ENCODE measurements at places on chromosomes 12 and 14.
A peak's percentile ranks its signal among the peaks of the same experiment; 100 is the strongest.

DNA sequence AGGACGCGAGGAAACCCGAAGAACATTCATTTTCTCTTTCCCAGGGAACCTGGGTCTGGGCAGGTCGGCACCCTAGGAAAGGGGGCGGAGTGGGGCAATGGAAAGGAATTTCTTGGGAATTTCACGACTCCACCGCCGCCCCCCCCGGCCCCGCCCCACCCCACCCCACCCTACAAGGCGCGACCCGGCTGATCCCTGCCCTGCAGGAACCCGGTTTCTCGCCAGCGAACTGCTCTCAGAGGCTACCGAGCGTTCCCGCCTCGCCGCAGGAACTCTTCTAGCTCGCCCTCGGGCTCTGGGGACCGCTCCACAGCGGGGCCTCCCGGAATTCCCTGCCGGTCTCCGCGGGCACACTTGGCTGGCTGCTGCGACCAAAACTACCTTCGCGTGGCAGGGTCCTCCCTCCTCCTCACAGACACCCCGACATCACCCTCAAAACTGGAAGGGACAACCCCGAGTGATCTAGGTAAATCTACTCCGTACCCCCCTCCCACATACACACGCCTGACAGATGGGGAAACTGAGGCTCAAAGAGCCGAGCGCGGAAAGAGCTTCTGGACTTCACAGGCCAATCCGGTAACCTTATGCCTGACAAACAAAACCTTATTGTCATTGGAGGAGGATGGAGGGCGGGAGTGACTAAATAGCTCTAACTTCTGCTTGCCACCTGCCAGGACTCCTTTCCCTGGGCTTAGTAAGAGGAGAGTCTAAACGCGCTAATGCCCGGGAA lies 785 bp upstream of the ACTN1 start:
- peak; percentile 34 for DNase-seq

DNA sequence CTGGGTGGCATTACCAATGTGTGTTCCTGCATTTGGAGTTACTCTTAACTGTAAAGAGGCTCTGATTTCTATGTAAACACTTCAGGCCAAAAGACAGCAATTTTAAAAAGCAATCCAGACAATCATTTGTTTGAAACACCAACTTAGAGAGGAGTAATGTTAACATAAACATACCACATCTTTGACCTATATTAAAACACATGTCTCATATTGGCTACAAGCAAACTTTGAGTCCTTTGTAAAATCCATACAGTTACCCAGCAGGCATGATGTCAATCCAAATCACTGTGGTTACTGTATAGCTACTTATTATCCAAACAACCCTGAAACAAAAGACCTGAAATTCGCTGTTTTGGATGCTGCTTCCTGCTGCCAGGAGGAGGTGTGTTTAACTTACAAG lies 7.5 kb upstream of the G2E3 start:
- DNase-seq: no peak

- no peak for DNase-seq
Observed at GRCh38 chr12:56758728-56759262, 4.3 kb upstream of the HSD17B6 start.

DNA sequence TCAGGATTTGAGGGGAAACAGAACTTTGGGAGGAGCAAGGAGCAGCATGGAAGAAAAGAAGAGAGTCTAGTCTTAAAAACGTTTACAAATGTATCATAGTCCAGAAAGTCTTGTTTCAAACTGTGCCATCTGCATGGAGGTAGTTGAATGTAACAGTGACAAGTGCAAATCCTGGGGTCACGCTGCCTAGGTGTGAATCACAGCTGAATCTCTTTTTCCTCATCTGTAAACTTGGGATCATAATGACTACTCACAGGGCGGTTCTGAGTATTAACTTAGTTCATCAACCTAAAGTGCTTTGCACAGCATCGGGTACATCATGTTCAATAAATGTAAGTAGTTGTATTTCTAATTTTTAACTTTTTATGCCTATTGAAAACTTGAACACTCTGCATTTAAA lies 208.5 kb downstream of the CHST11 start:
- DNase-seq: no peak

GRCh38 chr12:89984846-89985245 lies 276.2 kb upstream of the ATP2B1 start:
- DNase-seq: no peak

DNA sequence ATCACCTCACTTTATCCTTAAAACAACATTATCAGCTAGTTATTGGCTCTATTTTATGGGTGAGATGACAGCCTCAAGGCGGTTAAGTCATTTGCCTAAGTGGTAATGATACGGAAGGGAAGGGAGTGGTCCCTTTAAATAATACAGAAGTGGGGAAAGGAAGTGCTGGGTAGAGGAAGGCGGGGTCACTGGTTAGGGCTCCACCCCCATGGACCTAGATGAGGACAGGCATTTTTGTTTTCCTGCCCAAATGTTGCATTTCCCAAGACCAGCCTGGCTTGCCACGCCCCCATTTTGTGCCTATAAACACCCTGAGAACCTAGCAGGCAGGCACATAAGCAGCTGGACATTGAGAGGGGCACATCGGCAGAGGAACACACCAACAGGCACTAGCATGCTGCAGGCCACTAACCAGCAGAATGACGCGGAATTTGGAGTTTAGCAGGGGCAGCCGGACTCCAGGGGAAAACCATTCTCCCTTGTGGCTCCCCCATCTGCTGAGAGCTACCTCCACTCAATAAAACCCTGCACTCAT lies 100.9 kb downstream of the EPS8 start:
- DNase-seq: no peak

GRCh38 chr12:59593761-59594160 lies 2.1 kb upstream of the SLC16A7 start:
- no peak for DNase-seq

GRCh38 chr12:114955414-114956014 lies 271.5 kb upstream of the TBX3 start:
- no peak for DNase-seq

GRCh38 chr12:51076236-51076930 lies 7.0 kb downstream of the CSRNP2 start:
- DNase-seq: no peak

GRCh38 chr14:70023871-70024270 lies 144.7 kb downstream of the SMOC1 start:
- no peak for DNase-seq

- DNase-seq: no peak
Observed at GRCh38 chr14:61478971-61479473, 157.6 kb downstream of the PRKCH start.

- no peak for DNase-seq
Observed at GRCh38 chr14:87809261-87809660, 183.7 kb downstream of the GALC start.

DNA sequence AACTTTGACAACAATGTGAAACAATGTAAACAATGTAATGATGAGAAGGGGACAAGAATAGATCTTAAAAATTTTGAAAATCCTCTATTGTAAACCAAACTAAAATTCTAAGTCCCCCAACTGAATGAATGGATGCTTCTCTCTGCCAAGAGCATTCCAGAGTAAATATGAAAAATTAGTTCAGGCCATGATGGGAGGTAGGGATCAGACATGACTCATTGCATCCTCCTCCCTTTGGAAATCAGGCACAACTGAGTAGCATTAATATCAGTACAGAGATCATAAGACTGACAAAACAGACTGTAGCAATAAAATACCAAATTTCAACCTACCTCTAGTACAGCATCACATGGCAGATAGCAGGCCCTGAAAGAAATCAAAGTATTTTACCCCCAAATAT lies 559.9 kb downstream of the C12orf50 start:
- no peak for DNase-seq

DNA sequence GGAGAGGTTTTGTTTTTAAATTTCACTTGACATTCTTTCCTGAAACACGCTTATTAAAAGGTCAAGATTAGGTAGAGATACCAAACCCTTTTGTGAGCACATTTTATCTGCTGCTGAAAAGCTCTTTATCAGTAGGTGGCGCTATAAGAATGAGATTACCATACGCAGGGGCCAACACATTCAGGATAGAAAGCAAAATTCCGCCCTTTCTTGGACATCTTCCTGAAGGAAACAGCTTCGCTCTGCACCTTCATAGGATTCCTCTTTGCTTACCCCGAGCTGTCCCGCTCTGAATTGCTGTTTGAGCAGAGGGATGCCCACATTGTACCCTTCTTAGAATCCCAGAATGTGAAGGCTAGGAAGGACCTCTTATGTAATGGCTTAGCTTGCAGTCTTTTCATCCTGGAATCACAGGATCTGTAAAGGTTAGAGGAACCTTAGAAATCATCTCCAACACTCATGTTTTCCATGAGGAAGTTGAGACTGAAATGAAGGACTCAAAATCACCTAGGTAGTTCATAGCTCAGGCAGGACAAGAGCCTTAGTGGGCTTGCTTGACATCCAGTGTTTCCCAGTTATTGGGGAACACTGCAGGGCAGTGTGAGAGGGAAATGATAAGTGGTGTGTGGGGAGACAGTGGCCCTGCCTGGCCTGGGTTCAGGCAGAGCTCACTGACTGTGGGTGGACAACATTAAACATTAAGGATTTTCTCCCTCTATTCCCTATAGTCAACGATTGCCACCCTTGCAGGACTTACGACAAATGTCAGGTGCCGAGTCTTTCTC lies 38.7 kb upstream of the CRY1 start:
- no peak for DNase-seq

DNA sequence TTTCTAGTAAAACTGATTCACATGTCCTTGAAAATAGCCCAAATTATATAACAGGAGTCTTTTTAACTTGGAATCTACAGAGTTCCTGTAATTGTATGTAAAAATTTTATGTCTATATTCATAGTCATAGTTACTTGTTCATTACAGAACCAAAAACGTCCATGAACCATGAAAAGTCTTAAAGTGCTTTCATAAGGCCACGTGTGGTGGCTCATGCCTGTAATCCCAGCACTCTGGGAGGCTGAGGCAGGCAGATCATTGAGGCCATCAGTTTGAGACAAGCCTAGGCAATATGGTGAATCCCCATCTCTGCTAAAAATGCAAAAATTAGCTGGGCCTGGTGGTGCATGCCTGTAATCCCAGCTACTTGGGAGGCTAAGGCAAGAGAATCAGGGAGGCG lies 48.4 kb downstream of the GALNT4 start:
- no peak for DNase-seq

DNA sequence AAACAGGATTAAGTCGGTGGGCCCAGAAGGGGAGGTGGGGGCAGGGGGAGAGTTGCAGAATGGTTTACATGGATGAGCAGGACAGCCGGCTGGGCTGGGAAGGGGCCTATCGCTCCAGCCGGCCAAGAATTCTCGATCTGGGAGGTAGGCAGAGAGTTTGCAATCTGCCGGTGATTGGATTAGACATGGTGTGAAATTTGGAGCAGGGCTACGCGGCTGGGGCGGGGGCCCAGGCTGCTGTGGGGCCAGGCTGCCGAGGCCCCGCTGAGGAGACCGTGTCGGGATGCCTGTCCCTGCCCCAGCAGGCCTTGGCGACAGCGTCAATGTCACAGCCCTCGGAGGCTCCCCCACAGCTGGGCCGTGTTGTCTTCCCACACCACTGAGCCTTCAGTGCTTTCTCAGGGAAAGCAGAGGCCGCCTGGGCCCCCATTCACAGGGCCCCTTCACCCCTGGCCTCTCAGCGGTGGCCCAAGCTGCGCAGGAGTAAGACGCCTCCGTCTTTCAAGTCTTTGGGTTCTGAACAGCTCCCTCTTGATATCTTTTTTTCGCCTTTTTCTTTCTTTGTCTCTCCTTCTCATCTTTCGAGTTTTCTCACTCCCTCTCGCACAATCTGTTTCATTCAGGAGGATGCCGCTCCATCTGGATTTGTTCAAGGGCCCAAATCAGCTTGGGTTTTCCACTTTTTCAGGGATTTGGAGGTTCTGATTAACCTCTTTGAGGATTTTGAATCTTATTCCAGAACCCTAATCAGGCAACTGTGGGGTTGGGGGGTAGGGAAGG lies 117.5 kb upstream of the PARP11 start:
- DNase-seq: no peak

- DNase-seq: no peak
Observed at GRCh38 chr12:12020762-12021161, 50.0 kb upstream of the BCL2L14 start.

GRCh38 chr12:25197608-25198007 lies 2.6 kb downstream of the ETFRF1 start:
- no peak for DNase-seq

GRCh38 chr12:28178775-28179174 lies 11.5 kb upstream of the CCDC91 start:
- DNase-seq: no peak

- DNase-seq: no peak
Observed at GRCh38 chr14:85948153-85948552, 418.2 kb downstream of the FLRT2 start.

GRCh38 chr12:71546322-71546861 lies 106.8 kb downstream of the LGR5 start:
- DNase-seq: no peak

DNA sequence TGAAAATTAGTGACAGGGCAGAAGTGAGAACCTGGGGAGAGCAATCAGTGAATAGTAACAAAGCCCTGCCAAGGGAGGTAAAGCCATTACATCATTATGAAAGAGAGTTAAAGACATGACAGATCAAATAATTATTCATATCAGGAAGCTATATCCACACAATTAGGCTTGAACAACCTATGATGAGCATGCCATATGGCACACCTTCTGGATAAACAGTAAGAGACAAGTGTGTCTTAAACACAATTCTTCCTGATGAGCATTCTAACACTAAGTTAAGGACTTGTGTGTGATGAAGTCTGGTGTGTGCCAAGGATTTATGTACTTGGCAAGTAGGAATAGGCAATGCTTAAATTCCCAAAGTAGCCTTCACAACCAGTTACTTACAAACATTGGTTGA lies 76.1 kb downstream of the GALNT4 start:
- DNase-seq: no peak

GRCh38 chr12:946212-946611 lies 3.3 kb downstream of the RAD52 start:
- no peak for DNase-seq

DNA sequence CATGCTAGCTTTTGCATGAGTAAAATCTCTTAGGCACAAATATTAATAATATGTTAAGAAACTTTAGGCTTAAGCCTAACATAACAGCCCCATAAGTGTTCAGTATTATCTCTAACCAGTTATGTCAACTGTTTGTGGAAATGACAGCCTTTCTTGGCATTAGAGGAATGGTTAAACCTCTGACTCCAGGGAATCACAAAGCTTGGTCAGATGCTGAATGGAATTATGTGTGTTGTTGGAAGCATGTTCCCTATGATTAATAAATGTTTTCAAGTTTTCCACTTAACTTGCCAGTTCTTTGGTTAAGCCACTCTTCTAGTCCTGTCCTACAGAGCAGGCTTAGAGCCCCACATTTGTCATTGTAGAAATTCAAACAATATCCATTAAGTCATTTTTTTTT lies 17.0 kb downstream of the PSEN1 start:
- DNase-seq: no peak

DNA sequence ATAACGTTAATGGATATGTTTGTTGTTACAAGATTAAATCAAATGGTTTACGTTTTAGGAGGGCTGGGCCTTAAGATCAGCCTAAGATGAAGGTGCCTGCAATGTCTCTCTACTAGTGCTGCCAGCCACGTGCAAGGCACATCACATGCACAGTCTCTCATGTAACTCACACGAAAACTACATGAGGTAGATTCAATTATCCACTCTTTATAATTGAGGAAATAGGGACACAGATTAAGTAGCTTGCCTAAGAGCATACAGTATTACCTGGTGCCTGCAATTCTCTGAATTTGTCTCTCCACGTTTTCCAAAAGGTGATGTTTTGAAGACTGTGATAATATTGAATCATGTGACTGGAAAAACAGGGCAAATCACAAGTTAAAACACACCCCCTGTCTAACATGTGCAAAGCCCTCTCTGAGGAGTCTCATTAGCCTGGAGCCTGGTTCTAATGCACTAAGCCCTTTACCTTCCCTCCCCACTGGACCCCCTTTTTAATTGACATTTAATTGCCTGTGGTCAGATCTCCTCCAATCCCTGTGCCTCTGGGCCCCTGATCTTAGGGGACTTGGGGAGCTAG lies 14.6 kb upstream of the ATP2A2 start:
- DNase-seq: no peak
